ENCODE measurements at places on chromosomes 7 and 10. TPM values are rescaled to one million over a fixed set of nuclear protein-coding genes. Genes with fewer than 3 reads are reported as not detected.

LGI1 gene
- not detected for total RNA-seq

RBP4 gene
- not detected for total RNA-seq

GRCh38 chr10:101901340-101901739 lies 57.7 kb upstream of the KCNIP2 start:
- DNase-seq: no peak

- DNase-seq: no peak
Measured at GRCh38 chr10:104034401-104035193, 51.1 kb downstream of the COL17A1 start.

- no peak for DNase-seq
Measured at GRCh38 chr7:71208881-71209280, 76.9 kb downstream of the GALNT17 start.
